ENCODE measurements at places on chromosomes 2 and 18.

DNA sequence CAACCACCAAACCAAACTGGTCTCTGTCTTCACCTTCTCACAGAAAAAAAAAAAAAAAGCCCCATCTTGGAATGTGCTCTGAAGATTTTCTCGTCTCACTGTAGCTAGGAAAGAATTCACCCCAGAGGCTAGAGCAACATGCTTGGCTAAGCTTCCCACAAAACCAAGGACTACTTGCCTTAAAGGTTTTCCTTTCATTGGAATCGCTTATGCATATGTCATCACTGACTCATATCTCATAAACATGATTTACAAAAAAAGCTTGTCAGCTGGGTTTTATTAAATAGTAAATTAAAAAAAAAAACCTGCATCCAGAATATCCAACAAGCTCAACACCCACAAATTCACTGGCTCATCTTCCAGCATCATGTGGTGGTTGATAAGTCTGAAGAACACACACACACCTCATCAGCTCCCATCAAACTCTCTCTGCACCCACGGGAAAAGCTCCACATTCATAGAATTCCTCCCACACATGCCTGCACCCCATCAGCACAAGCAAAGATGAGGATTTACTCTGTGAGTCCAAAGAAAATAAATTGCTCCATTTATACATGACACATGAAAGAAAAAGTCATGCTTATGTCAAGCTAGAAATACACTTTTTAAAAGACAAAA lies 182.0 kb upstream of the TRIB2 start:
- no peak for DNase-seq

- DNase-seq, result no peak
These were observed 168.2 kb downstream of the KCNS3 start for GRCh38 chr2:18046558-18047212.

- peak; percentile 69 for DNase-seq
These were observed 98.7 kb downstream of the TCF4 start for GRCh38 chr18:55489034-55489986.

DNA sequence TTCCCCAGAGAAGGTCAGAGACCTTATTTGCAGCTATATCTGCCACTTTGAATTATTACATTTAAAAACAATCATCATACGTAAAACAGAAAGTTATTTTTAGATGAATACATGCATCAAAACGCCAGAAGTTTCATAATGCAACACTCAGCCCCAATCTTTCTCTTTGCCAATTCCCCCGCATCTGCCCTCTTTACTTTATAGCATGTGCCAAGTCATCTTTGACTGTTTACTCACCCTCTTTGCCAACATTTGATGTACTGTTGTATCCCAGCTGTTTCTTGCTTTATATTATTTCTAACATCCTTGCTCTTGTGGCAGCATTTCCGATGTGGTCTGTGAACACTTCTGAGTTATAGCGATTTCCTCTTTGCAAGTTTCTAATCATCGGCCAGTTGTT lies 86.2 kb downstream of the CRIM1 start:
- DNase-seq, result no peak

GRCh38 chr18:3911413-3911812 lies 461.4 kb downstream of the TGIF1 start:
- no peak for DNase-seq

GRCh38 chr18:9330419-9330818 lies 4.2 kb upstream of the TWSG1 start:
- DNase-seq, result no peak

DNA sequence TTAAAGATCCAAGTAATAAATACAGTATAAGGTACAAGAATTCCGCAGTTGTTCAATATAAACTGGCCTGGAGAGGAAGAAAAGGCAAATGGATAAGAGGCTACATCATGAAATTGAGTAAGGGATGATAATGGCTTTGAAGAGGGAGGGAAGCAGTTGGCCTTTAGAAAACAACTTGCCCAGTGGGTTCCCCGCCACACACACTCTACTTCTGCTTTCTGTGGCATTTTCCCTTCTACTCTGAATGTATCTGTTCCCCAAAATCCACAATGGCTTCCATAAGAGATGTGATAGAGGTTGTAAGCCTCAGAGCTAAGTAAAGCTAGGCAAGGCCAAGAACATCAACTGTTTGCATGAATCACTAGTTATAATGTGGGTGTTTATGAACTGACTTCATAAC lies 221.3 kb downstream of the MBD2 start:
- DNase-seq, result no peak

GRCh38 chr2:241925821-241926441 lies 56.4 kb downstream of the RTP5 start:
- no peak for DNase-seq

- DNase-seq, result no peak
These were observed 295.0 kb upstream of the HDAC4 start for GRCh38 chr2:239695728-239696240.

GRCh38 chr2:139099721-139100120 lies 319.5 kb upstream of the NXPH2 start:
- DNase-seq, result no peak
